ENCODE measurements at places on chromosomes 7 and 10.
A peak's percentile ranks its signal among the peaks of the same experiment; 100 is the strongest.

DNA sequence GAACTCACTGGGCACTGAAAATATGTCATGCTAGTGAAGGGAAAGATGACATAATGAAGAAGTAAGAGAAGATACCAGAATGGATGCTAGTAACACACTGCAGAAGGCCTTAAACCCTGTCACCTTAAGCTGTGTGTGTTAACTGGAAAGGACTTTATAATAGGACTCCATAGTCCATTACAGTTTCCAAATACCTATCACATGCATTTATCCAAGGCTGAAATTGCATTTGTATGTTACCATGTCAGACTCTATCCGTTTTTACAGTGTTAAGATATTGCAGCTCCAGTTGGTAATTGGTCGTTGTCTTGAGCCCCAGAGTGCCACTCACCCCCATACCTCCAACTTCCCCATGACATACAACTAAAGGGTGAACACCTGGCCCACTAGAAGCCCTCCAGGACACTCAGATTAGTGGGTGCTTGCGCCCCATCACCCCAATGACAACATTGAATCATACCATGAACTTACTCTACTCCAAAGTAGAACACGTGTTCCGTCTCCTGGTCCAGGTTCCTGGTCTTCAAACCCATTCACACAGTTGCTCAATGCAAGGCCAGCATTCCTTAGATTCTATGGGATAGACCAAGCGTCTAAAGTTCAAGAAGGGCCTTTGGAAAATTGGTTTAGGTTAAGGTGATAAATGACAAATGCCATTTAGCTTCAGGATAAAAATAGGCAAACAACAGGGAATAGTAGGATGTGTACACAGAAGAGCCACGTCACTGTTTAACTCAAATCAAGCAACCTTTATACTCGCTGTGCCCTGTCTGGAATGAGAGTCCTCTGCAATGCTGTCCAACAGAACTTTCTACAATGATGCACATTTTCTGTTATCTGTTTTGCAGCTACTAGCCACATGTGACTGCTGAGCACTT, 2.1 kb upstream of the RAPGEF5 start:
- DNase-seq, result no peak

GRCh38 chr7:77235276-77235675, 35.7 kb upstream of the FGL2 start:
- peak; percentile 65 for DNase-seq

- peak; percentile 13 for DNase-seq
These were observed 650 bp upstream of the TM9SF3 start for GRCh38 chr10:96587264-96588059.

GRCh38 chr10:1571587-1572237, 165.6 kb downstream of the ADARB2 start:
- no peak for DNase-seq

DNA sequence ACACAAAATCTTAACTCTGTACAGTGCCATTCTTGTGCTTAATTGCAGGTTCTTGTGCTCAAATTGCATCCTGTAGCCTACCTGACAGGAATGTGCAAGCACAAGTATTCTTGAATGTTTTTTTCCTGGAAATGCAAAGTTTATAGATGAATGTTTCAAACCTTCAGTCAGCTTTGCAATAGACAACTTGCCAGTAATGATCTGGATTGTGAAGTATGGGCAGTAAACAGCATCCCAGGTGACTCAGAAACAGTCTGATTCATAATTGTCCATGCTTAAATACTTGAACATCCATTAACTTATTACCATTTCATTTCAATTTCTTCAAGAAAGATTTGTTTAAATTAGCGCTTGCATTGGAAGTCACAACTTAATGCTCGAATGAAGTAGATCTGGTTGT, 347.2 kb downstream of the SDK1 start:
- DNase-seq, result no peak

GRCh38 chr7:27314111-27314510, 71.5 kb downstream of the EVX1 start:
- DNase-seq, result no peak

GRCh38 chr7:124914298-124914697, 15.3 kb downstream of the POT1 start:
- DNase-seq, result no peak

- no peak for DNase-seq
These were observed 667.9 kb downstream of the AUTS2 start for GRCh38 chr7:70266186-70266585.

Measured in inflammatory macrophage treated with lipopolysaccharide for 4 hours (primary cell).